Suprapubic skin (tissue), 4 donors: ENCODE measurements at places on chromosomes 1 and 21. TPM values are rescaled to one million over a fixed set of nuclear protein-coding genes. Genes with fewer than 3 reads are reported as not detected.

GRCh38 chr1:152049291-152050083 lies 12.7 kb upstream of the S100A11 start:
- peaks cover 7% of the 10 kb centered on the region for H3K27me3 ChIP-seq
- no peaks in the 10 kb centered on the region for H3K36me3 ChIP-seq
- no peak for DNase-seq
- H3K4me3 ChIP-seq, result no peak overlapping the region
- peaks cover 62% of the 10 kb centered on the region for H3K4me1 ChIP-seq

GRCh38 chr1:212221801-212222200 lies 63.4 kb upstream of the PPP2R5A start:
- no peak overlapping the region for H3K27ac ChIP-seq
- H3K4me1 ChIP-seq, result peaks cover 5% of the 10 kb centered on the region
- no peak overlapping the region for H3K4me3 ChIP-seq
- no peak for DNase-seq

APCS gene
- 1.3 TPM for total RNA-seq

RGS13 gene
- total RNA-seq, result 0.10 TPM

DNA sequence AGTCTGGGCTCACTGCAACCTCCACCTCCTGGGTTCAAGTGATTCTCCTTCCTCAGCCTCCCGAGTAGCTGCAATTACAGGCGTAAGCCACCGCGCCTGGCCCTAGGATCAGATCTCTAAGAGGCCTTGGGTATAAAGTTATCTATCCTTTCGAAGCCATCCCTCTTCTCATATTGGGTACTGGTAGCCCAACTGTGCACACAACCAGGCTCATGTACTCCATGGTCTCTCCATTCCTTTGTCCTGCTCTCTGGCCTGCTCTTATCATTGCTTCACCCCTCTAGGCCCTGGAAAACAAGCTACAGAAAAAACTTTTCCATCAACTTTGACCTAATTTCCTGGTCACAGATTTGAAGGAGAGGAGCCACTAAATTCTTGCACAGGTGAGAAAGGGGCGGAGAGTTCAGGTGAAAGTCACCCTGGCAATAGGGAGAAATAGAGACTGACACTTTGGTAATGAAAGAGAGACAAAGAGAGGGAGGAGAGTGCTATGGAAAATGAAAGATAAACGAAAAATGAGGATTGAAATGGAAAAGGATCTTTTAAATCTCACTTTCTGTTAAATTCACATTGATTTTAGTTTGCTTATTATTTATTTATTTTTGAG lies 6.0 kb downstream of the TXNIP start:
- no peaks in the 10 kb centered on the region for H3K27me3 ChIP-seq
- H3K4me3 ChIP-seq, result no peak overlapping the region
- H3K36me3 ChIP-seq, result peaks cover 29% of the 10 kb centered on the region
- H3K27ac ChIP-seq, result peak overlapping the region; percentile 99

HAO2 gene
- 6.8 TPM for total RNA-seq

- no peaks in the 10 kb centered on the region for H3K27me3 ChIP-seq
- no peaks in the 10 kb centered on the region for H3K36me3 ChIP-seq
- peak overlapping the region; percentile 70 for H3K4me3 ChIP-seq
- H3K27ac ChIP-seq, result peak overlapping the region; percentile 85
Measured at GRCh38 chr1:212034516-212035122, 738 bp downstream of the INTS7 start.

FLG gene
- total RNA-seq, result 2,474 TPM

DNA sequence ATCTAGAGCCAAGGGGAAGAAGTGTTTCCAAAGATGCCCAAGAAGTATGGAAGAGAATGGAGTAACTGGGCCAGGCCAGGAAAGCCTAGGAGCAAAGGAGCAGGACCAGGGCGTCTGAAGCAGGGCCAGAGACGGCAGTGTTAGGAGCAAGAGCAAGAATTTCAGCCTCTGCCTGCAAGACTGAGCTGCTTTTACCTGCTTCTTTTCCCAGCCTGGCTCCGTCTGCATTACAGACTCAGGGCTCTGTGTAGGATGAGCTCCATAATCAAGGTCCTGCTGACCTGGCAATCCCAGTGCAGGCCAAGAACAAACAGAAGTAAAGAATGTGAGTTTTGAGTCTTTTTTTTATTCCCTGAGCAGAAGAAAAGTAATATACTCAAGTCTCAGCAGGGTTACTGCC lies 10.1 kb downstream of the FMO1 start:
- no peaks in the 10 kb centered on the region for H3K27me3 ChIP-seq
- H3K4me3 ChIP-seq, result no peak overlapping the region
- no peak for DNase-seq
- H3K36me3 ChIP-seq, result no peaks in the 10 kb centered on the region
- peak overlapping the region; percentile 32 for H3K27ac ChIP-seq
- H3K4me1 ChIP-seq, result peaks cover 34% of the 10 kb centered on the region

- H3K27me3 ChIP-seq, result no peaks in the 10 kb centered on the region
- no peaks in the 10 kb centered on the region for H3K4me1 ChIP-seq
- no peak overlapping the region for H3K4me3 ChIP-seq
- DNase-seq, result no peak
- no peak overlapping the region for H3K27ac ChIP-seq
Measured at GRCh38 chr21:43572446-43572845, 86.8 kb downstream of the HSF2BP start.

GRCh38 chr21:15130326-15130725 lies 65.5 kb upstream of the NRIP1 start:
- no peak for DNase-seq
- H3K27ac ChIP-seq, result no peak overlapping the region
- peaks cover 5% of the 10 kb centered on the region for H3K4me1 ChIP-seq
- H3K4me3 ChIP-seq, result no peak overlapping the region
- H3K27me3 ChIP-seq, result no peaks in the 10 kb centered on the region

GRCh38 chr21:29987762-29988161 lies 48.0 kb upstream of the GRIK1 start:
- DNase-seq, result no peak
- H3K36me3 ChIP-seq, result no peaks in the 10 kb centered on the region
- no peak overlapping the region for H3K27ac ChIP-seq
- no peaks in the 10 kb centered on the region for H3K27me3 ChIP-seq
- H3K4me1 ChIP-seq, result no peaks in the 10 kb centered on the region

TMEM52 gene
- 6.0 TPM for total RNA-seq

MTARC1 gene
- 2.1 TPM for total RNA-seq

- DNase-seq, result no peak
- no peak overlapping the region for H3K4me3 ChIP-seq
- no peaks in the 10 kb centered on the region for H3K27me3 ChIP-seq
- no peak overlapping the region for H3K27ac ChIP-seq
- no peaks in the 10 kb centered on the region for H3K36me3 ChIP-seq
Measured at GRCh38 chr1:7576946-7577657, 194.0 kb upstream of the VAMP3 start.

CELA2A gene
- total RNA-seq, result not detected

OR2L13 gene
- total RNA-seq, result not detected

- no peaks in the 10 kb centered on the region for H3K36me3 ChIP-seq
- peak overlapping the region; percentile 65 for H3K27ac ChIP-seq
- H3K4me3 ChIP-seq, result peak overlapping the region; percentile 2
- no peak for DNase-seq
Measured at GRCh38 chr1:66350001-66350547, 183.9 kb upstream of the SGIP1 start.

LHX8 gene
- not detected for total RNA-seq

DNA sequence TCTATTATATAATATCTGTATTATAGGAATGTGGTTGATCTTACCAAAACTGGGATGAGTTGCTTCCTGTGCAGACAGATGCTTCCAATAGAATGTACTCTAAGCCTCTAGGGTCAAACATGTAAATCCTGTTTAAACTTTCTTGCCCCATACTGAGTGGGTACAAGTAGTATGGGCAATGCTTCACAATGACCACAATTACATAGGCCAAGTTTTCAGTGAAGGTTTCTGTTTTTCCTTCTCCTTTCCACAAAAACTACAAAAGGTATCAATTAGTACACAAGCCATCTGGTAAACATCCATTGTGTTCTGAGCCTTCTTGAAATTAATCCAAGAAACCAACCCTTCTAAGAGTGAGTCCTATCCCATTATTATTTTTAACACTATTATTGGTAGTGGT lies 16.8 kb downstream of the OTUD7B start:
- no peaks in the 10 kb centered on the region for H3K36me3 ChIP-seq
- DNase-seq, result no peak
- no peaks in the 10 kb centered on the region for H3K27me3 ChIP-seq
- no peak overlapping the region for H3K4me3 ChIP-seq
